ENCODE measurements at places on chromosomes 2 and 18.
A peak's percentile ranks its signal among the peaks of the same experiment; 100 is the strongest.

GRCh38 chr2:182228073-182228473, 198.8 kb downstream of the PDE1A start:
- no peaks in the 10 kb centered on the region for H3K4me1 ChIP-seq
- no peak overlapping the region for H3K4me3 ChIP-seq
- no peaks in the 10 kb centered on the region for H3K27me3 ChIP-seq
- H3K27ac ChIP-seq: no peak overlapping the region

- no peaks in the 10 kb centered on the region for H3K4me1 ChIP-seq
- H3K36me3 ChIP-seq: no peaks in the 10 kb centered on the region
- DNase-seq: no peak
- H3K27ac ChIP-seq: no peak overlapping the region
- peaks cover 18% of the 10 kb centered on the region for H3K27me3 ChIP-seq
- no peak overlapping the region for H3K4me3 ChIP-seq
These were observed 116.6 kb upstream of the FAM136A start for GRCh38 chr2:70418514-70418913.

GRCh38 chr2:238396663-238397062, 30.1 kb upstream of the ASB1 start:
- H3K4me3 ChIP-seq: no peak overlapping the region
- H3K36me3 ChIP-seq: no peaks in the 10 kb centered on the region
- peaks cover 3% of the 10 kb centered on the region for H3K27me3 ChIP-seq
- H3K4me1 ChIP-seq: no peaks in the 10 kb centered on the region
- DNase-seq: no peak

GRCh38 chr2:1607971-1608688, 136.2 kb downstream of the PXDN start:
- no peak for DNase-seq
- H3K4me3 ChIP-seq: no peak overlapping the region
- no peaks in the 10 kb centered on the region for H3K36me3 ChIP-seq
- H3K4me1 ChIP-seq: no peaks in the 10 kb centered on the region

- H3K36me3 ChIP-seq: no peaks in the 10 kb centered on the region
- DNase-seq: no peak
- no peaks in the 10 kb centered on the region for H3K4me1 ChIP-seq
- H3K4me3 ChIP-seq: no peak overlapping the region
These were observed 135.4 kb downstream of the SETBP1 start for GRCh38 chr18:44816050-44816449.

- H3K36me3 ChIP-seq: peaks cover 26% of the 10 kb centered on the region
- H3K27me3 ChIP-seq: no peaks in the 10 kb centered on the region
- peaks cover 18% of the 10 kb centered on the region for H3K4me1 ChIP-seq
- H3K4me3 ChIP-seq: no peak overlapping the region
- DNase-seq: no peak
- H3K27ac ChIP-seq: peak overlapping the region; percentile 9
These were observed 32.9 kb downstream of the CENPO start for GRCh38 chr2:24825883-24826772.

GRCh38 chr18:41721103-41721790, 233.8 kb upstream of the PIK3C3 start:
- no peak overlapping the region for H3K4me3 ChIP-seq
- no peak overlapping the region for H3K27ac ChIP-seq
- H3K4me1 ChIP-seq: no peaks in the 10 kb centered on the region
- DNase-seq: no peak
- no peaks in the 10 kb centered on the region for H3K27me3 ChIP-seq

DNA sequence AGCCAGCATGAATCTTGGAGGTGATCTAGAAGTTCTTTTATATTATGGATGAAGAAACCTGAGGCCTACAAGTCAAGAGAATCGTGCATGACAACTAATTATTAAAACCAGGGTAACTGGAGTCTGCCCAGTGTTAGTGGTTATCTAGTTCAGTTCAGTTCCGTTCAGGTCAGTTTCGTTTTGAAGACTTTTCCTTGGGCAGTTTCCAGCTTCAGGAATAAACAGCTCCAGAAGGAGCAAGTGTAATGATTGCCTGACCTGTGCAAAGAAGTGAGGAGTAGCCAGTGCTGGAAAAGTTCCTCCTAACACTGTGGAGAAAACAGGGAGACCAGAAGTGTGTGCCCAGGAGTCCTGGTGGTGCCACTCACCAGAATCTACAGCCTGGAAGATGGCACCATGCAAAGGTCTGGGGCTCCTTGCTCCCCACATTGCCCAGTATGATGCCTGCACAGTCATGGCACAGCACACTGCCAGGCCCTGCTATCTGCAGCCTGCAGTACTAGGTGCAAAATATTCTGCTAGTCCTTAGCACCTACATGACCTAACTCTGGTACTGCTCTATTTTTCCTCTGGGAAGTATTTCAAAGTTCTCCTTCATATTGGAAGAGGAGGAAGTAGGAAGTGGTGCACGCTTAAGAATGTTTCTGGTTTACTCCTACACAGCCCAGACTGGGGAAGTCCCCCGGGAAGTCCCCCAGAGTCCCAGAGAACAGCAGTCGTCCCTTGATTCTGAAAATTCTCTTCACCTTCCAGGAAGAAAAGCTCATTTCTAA, 65.8 kb downstream of the SUMO1 start:
- H3K27ac ChIP-seq: peak overlapping the region; percentile 3
- H3K4me1 ChIP-seq: peaks cover 13% of the 10 kb centered on the region
- H3K27me3 ChIP-seq: peaks cover 18% of the 10 kb centered on the region
- H3K4me3 ChIP-seq: no peak overlapping the region
- no peak for DNase-seq
- H3K36me3 ChIP-seq: no peaks in the 10 kb centered on the region

- H3K4me3 ChIP-seq: no peak overlapping the region
- H3K4me1 ChIP-seq: peaks cover 13% of the 10 kb centered on the region
- no peak for DNase-seq
- H3K36me3 ChIP-seq: no peaks in the 10 kb centered on the region
- no peak overlapping the region for H3K27ac ChIP-seq
- H3K27me3 ChIP-seq: no peaks in the 10 kb centered on the region
These were observed 6.0 kb downstream of the COMMD1 start for GRCh38 chr2:61911510-61911909.

- H3K4me3 ChIP-seq: no peak overlapping the region
- no peaks in the 10 kb centered on the region for H3K4me1 ChIP-seq
- no peak overlapping the region for H3K27ac ChIP-seq
- no peaks in the 10 kb centered on the region for H3K36me3 ChIP-seq
These were observed 352.6 kb upstream of the POU3F3 start for GRCh38 chr2:104501342-104501741.

GRCh38 chr2:239290618-239291474, 110.0 kb downstream of the HDAC4 start:
- peaks cover 91% of the 10 kb centered on the region for H3K4me1 ChIP-seq
- H3K27me3 ChIP-seq: peaks cover 7% of the 10 kb centered on the region
- H3K27ac ChIP-seq: peak overlapping the region; percentile 100
- DNase-seq: no peak

- H3K4me3 ChIP-seq: no peak overlapping the region
- peaks cover 3% of the 10 kb centered on the region for H3K36me3 ChIP-seq
- no peaks in the 10 kb centered on the region for H3K4me1 ChIP-seq
- no peak for DNase-seq
- no peak overlapping the region for H3K27ac ChIP-seq
These were observed 183.6 kb downstream of the BABAM2 start for GRCh38 chr2:28074137-28074536.

DNA sequence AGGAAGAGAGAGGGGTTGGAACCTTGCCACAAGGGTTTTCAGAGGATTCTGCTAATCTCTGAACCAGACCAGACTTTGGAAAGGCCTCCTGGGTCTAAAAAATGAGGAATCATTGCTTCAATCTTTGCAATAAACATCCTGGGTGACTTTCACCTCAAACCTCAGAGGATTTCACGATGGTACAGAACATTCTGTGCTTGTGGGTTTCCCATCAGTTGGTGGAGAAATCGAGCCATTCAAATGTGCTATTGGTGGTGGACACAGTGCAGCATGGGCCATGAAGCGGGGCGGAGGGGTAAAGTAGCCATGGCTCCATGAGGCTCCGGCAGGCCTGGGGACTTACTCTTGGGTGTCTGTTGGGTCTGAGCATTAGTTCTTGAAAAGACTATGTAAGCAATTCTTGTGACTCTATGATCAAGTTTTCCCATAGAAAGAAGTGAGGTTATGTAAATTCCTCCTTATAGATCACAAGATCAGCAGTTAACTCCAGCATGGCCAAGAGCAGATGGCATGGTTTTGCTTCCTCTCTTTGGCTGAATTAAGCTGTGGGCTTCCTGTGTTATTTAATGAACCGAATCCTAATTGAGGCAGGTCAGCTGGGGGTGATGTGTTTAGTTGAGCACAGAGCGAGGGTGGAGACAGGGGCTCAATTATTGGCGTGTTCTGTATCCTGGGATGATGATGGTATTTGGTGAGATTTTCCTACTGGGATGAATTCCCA, 1.9 kb upstream of the IL1R2 start:
- peaks cover 39% of the 10 kb centered on the region for H3K4me1 ChIP-seq
- DNase-seq: no peak
- no peak overlapping the region for H3K27ac ChIP-seq
- peaks cover 48% of the 10 kb centered on the region for H3K27me3 ChIP-seq
- H3K4me3 ChIP-seq: no peak overlapping the region

- no peaks in the 10 kb centered on the region for H3K4me1 ChIP-seq
- no peaks in the 10 kb centered on the region for H3K27me3 ChIP-seq
- H3K4me3 ChIP-seq: no peak overlapping the region
These were observed 43.9 kb upstream of the TACR1 start for GRCh38 chr2:75243219-75243618.

- H3K27me3 ChIP-seq: no peaks in the 10 kb centered on the region
- peak overlapping the region; percentile 11 for H3K27ac ChIP-seq
- peaks cover 47% of the 10 kb centered on the region for H3K36me3 ChIP-seq
- no peak overlapping the region for H3K4me3 ChIP-seq
- DNase-seq: no peak
- H3K4me1 ChIP-seq: peaks cover 73% of the 10 kb centered on the region
These were observed 1.8 kb downstream of the IL18RAP start for GRCh38 chr2:102424754-102425153.

GRCh38 chr18:68397241-68398035, 317.5 kb downstream of the TMX3 start:
- no peaks in the 10 kb centered on the region for H3K36me3 ChIP-seq
- H3K4me1 ChIP-seq: no peaks in the 10 kb centered on the region
- H3K27ac ChIP-seq: no peak overlapping the region
- no peak for DNase-seq
- no peaks in the 10 kb centered on the region for H3K27me3 ChIP-seq

DNA sequence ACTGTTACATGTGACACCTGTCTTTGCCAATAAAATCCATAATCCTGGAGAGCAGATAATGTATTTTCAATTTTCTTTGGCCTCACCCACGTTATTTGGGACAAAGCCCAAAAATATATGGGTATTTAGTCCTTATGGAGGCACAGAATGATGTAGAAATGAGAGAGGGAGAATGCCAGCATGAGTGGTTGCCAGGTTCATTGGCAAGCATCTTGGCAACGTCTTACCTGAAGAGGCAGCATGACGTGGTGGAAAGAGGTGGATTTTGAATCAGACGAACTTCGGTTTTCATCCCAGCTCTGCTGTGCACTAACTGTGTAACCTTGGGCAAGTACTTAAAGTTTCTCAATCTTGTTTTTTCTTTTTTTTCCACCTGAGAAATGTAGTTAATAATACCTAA, 969.6 kb upstream of the PIK3C3 start:
- H3K27me3 ChIP-seq: no peaks in the 10 kb centered on the region
- H3K36me3 ChIP-seq: no peaks in the 10 kb centered on the region
- DNase-seq: no peak
- H3K4me1 ChIP-seq: no peaks in the 10 kb centered on the region

- H3K27ac ChIP-seq: no peak overlapping the region
- H3K36me3 ChIP-seq: no peaks in the 10 kb centered on the region
- no peak overlapping the region for H3K4me3 ChIP-seq
- no peak for DNase-seq
- no peaks in the 10 kb centered on the region for H3K4me1 ChIP-seq
These were observed 824.2 kb upstream of the FAM98A start for GRCh38 chr2:34423301-34423700.

- H3K27me3 ChIP-seq: no peaks in the 10 kb centered on the region
- H3K27ac ChIP-seq: no peak overlapping the region
- DNase-seq: no peak
- no peaks in the 10 kb centered on the region for H3K4me1 ChIP-seq
- no peak overlapping the region for H3K4me3 ChIP-seq
These were observed 107.1 kb downstream of the LYPD6B start for GRCh38 chr2:149145314-149146295.

- H3K27me3 ChIP-seq: no peaks in the 10 kb centered on the region
- H3K4me1 ChIP-seq: no peaks in the 10 kb centered on the region
- no peak overlapping the region for H3K4me3 ChIP-seq
- no peak overlapping the region for H3K27ac ChIP-seq
- DNase-seq: no peak
These were observed 335.2 kb downstream of the GBX2 start for GRCh38 chr2:235832941-235833340.

DNA sequence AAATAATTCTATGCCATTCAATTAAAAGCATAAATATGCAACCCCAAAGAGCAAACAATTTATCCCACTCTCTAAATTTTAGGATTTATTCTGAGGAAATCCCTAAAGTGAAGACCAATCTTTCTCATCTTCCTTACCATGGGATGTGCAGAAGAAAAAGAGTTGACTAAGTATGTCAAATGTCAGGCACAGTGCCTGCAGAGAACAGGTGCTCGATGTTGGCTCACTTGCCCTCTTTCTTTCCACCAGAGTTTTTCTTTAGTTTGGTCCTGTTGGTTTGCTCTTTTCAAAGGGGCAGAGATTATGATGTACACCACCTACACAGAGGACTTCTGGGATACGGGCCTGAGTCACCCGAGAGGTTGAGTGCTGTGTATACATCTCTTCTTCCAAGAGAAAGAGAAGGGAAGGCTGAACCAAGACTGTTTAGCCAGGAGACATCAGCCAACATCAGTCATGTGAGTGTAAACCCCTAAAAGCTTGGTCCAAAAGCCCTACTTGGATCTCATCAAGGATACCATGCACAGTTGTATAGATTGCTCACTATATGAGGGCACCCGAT, 51.7 kb downstream of the SUMO1 start:
- H3K4me1 ChIP-seq: no peaks in the 10 kb centered on the region
- no peak overlapping the region for H3K4me3 ChIP-seq
- H3K27me3 ChIP-seq: peaks cover 48% of the 10 kb centered on the region
- no peaks in the 10 kb centered on the region for H3K36me3 ChIP-seq

GRCh38 chr2:198127627-198128026, 323.2 kb downstream of the PLCL1 start:
- H3K4me3 ChIP-seq: no peak overlapping the region
- H3K27me3 ChIP-seq: no peaks in the 10 kb centered on the region
- H3K27ac ChIP-seq: no peak overlapping the region
- H3K4me1 ChIP-seq: no peaks in the 10 kb centered on the region

DNA sequence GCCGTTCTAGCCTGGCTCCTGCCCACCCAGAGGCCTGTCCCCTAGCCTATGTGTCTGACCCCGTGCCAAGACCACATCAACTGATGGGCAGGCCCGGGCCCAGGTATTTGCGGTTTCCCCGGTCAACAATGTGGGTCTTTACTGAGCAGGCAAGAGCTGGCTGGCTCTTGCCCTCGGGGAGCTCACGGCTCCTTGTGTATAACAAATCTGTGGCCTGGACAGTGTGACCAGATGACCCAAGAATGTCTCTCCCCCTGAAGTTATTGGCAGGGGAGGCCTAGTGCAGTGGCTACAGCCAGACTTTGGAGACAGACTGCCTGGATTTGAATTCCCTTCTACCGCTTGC, 179.6 kb downstream of the KLHL29 start:
- no peaks in the 10 kb centered on the region for H3K4me1 ChIP-seq
- no peak overlapping the region for H3K27ac ChIP-seq
- no peak overlapping the region for H3K4me3 ChIP-seq
- H3K27me3 ChIP-seq: peaks cover 7% of the 10 kb centered on the region
- DNase-seq: no peak
- no peaks in the 10 kb centered on the region for H3K36me3 ChIP-seq

- no peak for DNase-seq
- no peaks in the 10 kb centered on the region for H3K36me3 ChIP-seq
- no peak overlapping the region for H3K4me3 ChIP-seq
These were observed 349.2 kb downstream of the INSIG2 start for GRCh38 chr2:118437501-118437900.

- no peak overlapping the region for H3K27ac ChIP-seq
- no peaks in the 10 kb centered on the region for H3K36me3 ChIP-seq
- no peak overlapping the region for H3K4me3 ChIP-seq
- peaks cover 14% of the 10 kb centered on the region for H3K27me3 ChIP-seq
These were observed 88.4 kb downstream of the PMAIP1 start for GRCh38 chr18:59988098-59988706.

All from activated naive CD4-positive, alpha-beta T cell treated with anti-CD3 and anti-CD28 coated beads, Interleukin-2, amount 10 ng/mL, durations not matched to agents 7 days and 5 days (primary cell).